ENCODE measurements at places on chromosomes 7 and 10.
A peak's percentile ranks its signal among the peaks of the same experiment; 100 is the strongest.

DNA sequence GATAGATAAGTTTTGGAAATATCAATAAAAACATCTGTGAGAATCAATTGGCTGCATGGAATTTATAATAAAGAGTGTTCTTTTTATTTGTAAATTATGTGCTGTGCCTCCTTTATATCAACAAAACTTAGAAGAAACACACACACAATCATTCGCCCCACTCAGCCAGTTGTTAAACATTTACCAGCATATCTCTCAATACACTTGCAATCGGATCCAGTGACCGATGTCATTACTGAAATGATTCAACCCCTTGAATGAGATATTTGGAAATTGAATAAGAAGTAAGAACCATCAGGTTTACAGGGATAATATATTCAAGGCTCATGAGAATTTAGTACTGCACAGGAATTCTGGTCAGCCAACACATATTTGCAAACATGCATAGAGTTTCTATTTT is 35.6 kb downstream of the TAF3 start:
- no peak for DNase-seq

DNA sequence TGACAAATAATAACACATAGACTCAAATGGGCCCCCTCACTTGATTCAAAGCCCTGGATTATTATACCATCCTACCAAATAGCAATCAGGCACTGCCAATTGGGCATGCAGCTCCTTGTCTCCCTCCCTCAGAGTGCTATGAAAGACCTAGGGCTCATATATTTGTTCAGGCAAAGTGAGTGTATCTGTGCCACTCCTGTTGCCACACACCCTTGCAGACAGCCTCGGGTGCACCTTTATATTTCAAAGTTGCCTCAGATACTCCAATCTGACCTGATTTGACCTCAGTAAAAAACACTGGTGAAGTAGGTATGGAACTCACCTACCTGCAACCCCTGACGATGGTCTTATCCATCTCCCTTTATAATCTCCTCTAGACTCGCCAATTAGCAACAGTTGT is 3.0 kb upstream of the NAMPT start:
- DNase-seq: no peak

DNA sequence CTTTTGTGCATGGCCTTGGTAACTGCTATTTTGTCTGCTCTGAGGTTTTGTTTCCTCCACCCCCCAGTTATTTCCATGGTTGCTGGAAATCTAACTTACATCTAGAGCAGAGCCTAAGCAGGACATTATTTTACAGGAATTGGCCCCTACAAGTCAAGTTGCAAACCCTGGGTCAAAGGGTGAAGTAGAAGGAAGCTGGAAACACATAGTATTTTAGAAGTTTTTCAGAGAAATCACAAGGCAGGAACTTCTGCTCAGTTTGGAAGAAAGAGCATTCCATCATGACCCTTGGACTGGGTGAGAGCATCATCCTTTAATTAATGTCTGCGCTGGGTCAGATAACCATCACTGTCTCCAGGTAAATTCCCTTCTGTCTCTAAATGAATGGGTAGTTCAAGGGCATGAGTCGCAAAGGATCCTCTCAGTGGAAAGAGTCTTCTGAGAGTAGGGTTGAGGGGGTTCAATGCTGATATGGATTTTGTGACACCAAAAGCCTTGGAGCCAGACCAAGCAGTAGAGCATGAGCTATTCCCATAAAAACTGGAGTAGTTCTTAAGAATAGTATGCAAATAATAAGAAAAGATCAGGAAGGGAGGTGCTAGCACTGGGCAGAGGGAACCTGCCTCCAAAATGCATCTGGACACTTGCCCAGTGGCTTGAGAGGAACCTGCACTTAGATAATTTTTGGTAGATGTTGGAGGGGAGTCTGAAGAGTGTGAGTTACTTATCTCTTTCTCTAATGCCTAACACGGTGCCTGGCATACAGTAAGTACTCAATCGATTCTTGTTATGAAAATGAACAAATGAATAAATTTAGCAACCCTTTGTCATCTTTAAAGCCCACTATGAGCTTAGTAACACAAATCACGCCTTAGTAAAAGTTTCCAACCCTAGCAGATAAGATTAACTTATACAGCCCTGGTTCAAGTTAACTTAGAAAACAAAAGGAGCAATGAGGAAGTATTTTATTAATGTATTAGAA is 160.6 kb upstream of the ADO start:
- DNase-seq: no peak

- peak; percentile 37 for DNase-seq
These were observed at the start of gene NYAP1 for GRCh38 chr7:100483722-100484672. NYAP1 (plus strand) TSS chr7:100483927; CDS start chr7:100485312, 1,385 bp downstream.

DNA sequence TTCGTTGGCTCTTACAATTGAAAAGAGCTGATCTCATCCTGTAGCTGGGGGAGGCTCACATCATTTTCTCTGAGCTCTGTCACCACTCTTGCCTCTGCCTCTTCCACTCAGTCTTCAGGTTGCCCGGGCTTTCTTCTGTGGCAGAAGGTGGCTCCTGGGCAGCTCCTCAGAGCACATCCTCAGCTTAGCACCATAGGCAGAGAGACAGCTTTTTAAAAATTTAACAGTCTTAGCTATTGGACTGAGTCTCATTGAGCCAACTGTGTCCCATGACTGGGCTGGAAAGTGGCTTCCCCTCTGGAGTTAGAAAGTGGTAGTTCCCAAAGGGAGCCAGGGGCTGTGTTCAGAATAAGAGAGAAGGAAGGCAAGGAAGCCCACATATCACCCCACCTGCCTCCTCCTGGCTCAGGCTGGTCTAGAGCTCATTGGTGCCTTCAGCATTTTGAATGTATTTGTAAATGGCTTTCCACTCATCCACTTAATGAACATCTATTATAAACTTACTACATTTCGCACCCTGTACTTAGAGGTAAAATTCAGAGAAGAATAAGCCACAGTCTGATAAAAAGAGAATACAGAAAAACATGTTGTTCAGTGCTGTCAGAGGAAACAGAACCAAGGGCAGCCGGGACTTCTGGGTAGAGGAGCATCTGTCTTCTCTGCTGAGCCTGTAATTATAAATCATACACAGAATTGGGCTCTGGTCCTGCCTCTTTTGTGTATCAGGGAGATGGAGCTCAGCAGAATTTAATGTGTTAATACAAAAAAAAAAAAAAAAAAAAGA is 119.3 kb downstream of the WDFY4 start:
- no peak for DNase-seq

DNA sequence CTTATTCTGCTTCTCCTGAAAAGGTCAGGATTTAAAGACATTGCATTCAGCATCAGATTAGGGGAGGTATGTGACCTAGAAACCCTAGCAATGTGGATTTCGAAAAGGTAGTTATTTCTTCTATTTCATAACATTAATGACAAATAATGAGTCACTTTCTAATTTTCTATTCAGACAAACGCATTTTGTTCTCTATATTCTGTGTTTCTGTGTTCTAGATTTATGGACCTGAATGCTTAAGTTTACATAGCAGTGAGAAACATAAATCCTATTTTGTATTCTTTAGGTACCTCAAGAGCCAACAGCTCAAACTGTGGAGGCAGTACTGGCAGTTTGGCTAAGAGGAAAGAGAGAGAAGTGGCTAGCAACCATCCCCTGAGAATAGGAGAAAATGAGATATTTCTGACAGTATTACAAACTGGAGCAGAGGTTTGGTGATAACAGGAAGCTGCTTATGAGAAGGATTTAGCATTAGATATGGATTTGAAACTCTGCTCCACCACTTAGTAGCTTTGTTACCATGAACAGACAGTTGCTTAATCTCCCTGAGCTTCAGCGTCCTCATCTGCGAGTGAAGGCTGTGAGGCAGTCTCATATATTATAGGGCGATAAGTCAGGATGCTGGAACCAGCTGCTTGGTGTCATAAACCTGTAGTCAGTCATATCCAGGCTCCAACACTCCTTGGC is 28.2 kb downstream of the CDK14 start:
- DNase-seq: no peak

GRCh38 chr10:67518043-67518442 is 178.0 kb downstream of the CTNNA3 start:
- DNase-seq: no peak

DNA sequence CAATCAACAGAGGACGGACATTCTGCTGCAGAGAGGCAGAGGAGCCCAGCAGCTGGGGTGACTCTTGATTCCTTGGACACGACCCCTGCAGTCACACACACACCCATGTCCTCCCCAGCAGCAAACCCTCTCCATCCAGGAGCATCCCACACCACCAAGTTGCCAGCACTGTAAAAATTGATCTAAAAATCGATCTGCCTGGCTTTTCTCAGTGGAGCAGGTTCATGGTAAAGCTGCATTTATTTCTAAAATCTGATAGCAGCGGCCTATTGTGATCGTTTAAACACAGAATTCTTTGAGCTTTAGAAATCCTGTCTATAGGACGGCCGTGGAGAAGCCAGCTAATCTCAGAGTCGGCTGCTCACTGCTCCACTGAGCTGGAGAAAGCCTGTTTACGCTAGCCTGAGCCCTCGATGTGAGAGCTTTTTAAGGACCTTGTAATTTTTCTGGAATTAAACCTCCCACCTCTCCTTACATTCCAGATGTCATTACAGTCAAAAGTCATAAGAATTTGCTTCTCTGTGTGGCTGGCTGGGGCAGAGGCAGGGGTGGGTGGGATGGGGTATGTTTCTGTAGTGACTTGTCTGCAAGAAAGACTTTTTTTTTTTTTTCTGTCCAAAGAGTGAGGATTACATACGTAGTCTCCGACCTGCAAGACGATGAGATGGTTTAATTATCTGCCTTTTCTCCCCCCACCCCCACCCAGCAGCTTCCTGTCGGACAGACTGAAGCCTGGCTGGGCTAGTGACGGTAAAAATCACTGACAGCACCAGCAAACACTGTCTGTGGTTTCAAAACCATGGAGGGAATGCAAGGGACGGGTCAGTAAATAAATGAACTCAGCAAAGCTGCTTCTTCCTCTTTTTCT is 31.6 kb downstream of the TRIM8 start:
- no peak for DNase-seq

DNA sequence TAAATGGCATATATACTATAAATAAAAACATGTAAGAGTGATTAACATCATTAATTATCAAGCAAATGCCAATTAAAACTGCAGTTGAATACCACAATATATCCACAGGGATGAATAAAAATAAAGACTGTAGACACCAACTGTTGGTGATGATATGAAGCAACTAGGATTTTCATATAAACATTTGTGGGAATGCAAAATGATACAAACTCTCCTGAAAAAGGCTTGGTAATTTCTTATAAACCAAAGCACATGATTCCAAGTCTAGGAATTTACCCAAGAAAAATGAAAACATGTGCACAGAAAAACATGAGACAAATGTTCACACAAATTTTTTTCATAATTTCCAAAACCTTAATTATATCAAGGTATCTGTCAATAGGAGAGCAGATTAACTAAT is 448.1 kb downstream of the ETV1 start:
- DNase-seq: no peak

- DNase-seq: no peak
These were observed 918 bp downstream of the NET1 start for GRCh38 chr10:5413012-5413938.

GRCh38 chr10:77290528-77291155 is 347.0 kb downstream of the KCNMA1 start:
- DNase-seq: no peak

- DNase-seq: no peak
These were observed 618.0 kb upstream of the LRRTM3 start for GRCh38 chr10:66307826-66308225.

- no peak for DNase-seq
These were observed 11.1 kb downstream of the SYPL1 start for GRCh38 chr7:106100863-106101629.

DNA sequence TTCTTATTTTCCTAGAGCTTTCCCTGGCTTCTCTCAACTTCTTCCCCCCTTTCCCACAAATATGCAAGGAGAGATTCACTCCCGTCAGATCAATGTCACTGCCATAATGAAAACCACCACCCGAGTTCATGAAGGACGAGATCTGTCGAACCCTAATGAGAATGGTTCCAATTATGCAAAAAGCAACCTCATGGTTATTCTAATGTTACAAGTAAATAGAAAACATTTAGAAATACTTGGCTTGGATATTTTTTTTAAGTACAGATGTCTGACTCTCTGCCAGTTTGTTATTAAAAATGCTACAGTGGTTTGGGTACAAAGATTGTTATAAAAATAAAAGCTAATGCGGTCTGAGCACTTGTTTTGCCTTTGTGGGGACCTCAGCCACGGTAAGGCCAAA is 25.9 kb upstream of the EMX2 start:
- no peak for DNase-seq

DNA sequence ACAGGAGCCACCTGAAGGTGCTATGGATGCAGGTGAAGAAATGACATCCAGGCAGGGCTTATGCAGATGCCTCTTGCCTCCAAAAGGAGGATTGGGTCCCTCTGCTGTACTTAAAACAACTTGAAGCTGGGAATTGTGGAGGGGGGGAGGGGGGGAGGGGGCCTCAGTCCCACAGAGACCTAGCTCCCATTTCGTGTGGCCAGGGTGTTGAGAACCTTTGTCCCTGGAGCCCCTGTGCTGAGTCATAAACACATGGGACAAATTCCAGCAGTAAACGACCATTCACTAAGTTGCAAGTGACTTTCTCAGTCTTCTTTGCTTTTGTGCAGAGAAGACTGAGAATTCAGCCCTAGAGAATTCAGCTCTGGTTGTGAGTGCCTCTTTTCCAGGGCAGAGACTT is 96.5 kb upstream of the PODXL start:
- DNase-seq: no peak

Data from stimulated activated CD4-positive, alpha-beta T cell treated with anti-CD3 and anti-CD28 coated beads, Interleukin-2, amount 100 ng/mL, for 48 hours (primary cell).